ENCODE measurements at places on chromosomes 5 and 9. TPM values are rescaled to one million over a fixed set of nuclear protein-coding genes. Genes with fewer than 3 reads are reported as not detected.

DNA sequence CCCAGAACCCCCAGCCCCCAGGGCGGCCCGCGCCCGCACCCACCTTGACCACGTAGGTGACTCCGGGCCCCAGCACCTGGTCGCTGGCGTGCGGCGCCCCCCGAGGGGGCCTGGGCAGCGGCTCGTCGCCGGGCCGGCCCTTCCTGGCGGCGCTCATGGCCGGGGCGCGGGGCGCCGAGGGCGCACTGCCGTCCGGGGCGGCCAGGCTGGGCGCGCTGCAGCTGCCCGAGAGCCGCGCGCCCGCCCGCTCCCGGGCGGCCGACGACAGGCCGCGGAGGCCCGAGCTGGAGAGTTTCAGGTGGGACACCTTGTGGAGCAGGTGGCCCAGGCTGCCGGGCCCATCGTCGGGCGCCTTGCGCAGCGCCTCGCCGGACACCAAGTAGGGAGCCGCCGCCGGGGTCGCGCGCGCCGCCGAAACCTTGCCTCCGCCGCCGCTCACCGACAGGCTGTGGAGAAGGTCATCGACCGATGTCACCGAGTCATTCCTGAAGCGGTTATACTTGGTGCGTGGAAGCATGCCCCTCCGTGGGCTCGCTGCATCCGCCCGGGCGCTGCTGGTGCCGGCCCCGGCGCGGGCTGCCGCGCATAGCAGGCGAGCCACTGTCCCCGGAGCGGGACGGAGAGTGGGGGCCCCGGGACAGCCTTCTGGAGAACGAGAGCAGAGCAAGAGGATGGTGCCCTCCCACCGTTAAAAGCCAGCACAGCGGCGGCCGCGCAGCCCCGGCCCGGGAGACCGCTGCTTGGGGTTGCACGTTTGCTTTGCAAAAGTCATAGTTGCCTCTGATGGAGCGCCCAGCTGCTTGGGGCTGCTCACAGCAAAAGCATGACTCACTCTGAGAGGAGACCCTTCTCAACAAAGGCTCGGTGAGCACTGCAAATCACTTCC, at the start of gene SHC3:
Gene SHC3, minus strand, starts transcription at position 875 of the 886 bp plus-strand sequence. Its CDS starts 358 bp downstream, at position 517.
- peaks cover 37% of the 10 kb centered on the region for H3K4me1 ChIP-seq
- peak within 1 kb of the TSS; percentile 80 for H3K4me3 ChIP-seq
- DNase-seq = no peak
- peaks cover 20% of the 10 kb centered on the region for H3K36me3 ChIP-seq
- H3K27ac ChIP-seq = peak within 1 kb of the TSS; percentile 97
- H3K27me3 ChIP-seq = peaks cover 2% of the 10 kb centered on the region

DNA sequence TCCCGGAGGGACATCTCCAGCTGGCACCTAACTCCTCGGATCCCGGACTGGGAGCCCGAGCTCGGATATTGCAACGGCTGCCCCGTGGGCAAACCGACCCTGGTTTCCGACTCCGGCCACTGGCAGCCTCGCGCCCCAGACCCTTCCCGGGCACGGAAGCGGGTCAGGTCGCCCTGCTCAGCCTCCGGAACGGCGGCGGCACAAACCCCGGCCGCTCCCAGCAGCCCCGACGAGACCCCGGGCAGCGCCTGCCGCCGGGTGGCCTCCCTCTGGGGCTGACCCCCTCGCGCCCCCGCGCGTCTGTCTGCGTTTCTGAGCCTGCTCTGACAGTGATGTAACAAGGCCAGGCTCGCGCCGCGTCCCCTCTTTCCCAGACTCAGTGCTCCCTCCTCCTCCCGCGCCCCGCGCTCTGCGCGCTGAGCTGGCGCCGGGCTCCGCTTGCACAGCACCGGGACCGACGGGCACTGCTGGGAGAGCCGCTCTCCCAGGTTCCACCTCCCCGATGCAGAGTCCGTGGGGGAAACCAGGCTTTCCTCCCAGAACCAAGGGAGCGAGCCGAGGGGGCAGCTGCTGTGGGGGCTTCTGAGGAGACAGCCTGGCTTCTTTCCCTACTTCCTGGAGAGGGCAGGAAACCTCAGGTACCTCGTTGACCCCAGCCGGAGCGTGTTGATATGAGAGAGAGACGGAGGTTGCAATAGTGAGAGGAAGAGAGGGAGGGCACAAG, at the start of gene TMEM215:
Gene TMEM215, plus strand, starts transcription at position 373 of the 724 bp plus-strand sequence. CDS start 644 bp downstream, outside the sequence.
- no peak within 1 kb of the TSS for H3K4me3 ChIP-seq
- H3K27ac ChIP-seq = no peak within 1 kb of the TSS
- H3K4me1 ChIP-seq = no peaks in the 10 kb centered on the region
- peaks cover 60% of the 10 kb centered on the region for H3K27me3 ChIP-seq

- peaks cover 53% of the 10 kb centered on the region for H3K36me3 ChIP-seq
- H3K27me3 ChIP-seq = no peaks in the 10 kb centered on the region
- H3K4me1 ChIP-seq = peaks cover 17% of the 10 kb centered on the region
Observed at GRCh38 chr9:124870723-124871122, 8.8 kb downstream of the ARPC5L start.

GRCh38 chr5:53569453-53569852, 9.0 kb downstream of the NDUFS4 start:
- peaks cover 9% of the 10 kb centered on the region for H3K4me1 ChIP-seq
- no peaks in the 10 kb centered on the region for H3K36me3 ChIP-seq
- no peak for DNase-seq
- no peak overlapping the region for H3K27ac ChIP-seq

GRCh38 chr5:19853616-19854240, 134.3 kb downstream of the CDH18 start:
- no peaks in the 10 kb centered on the region for H3K27me3 ChIP-seq
- no peak for DNase-seq
- H3K36me3 ChIP-seq = no peaks in the 10 kb centered on the region
- H3K27ac ChIP-seq = no peak overlapping the region

DNA sequence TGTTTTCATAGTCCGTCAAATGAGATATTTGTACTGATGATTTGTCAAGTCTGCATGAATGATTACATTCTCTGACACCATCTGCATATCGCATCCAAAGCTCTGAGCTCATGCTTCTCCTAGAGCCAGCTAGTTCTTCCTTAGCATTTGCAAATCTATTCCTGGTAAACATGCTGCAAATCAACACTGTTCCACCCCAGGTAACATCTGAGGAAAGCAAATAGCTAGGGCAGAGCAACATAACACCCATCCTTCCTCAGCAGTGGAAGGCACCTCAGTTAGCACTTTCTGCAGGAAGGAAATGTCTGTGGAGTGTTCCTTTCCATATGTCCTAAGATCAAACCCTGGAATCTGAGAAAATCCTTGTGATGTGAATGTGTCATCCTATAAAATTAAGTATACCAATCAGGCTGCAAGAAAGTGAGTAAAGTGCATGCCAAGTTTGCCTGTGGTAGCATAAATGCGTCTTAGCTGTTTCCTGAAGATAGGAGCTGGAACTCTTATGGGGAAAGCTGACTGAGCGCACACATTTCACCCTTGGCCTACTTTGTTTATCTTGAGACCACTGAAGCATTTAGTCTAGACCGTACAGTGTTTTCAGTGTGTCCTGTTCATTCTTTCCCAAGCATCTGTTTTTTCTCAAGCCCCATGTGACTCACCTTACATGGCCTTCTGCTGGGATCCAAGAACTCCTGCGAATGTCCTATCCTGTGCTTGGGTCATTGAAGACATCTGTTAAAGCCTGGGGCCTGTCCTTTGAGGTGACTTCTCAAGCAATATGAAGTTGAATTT, 50.9 kb upstream of the STARD4 start:
- H3K4me3 ChIP-seq = no peak overlapping the region
- DNase-seq = no peak
- H3K27me3 ChIP-seq = no peaks in the 10 kb centered on the region
- no peak overlapping the region for H3K27ac ChIP-seq
- H3K4me1 ChIP-seq = no peaks in the 10 kb centered on the region
- H3K36me3 ChIP-seq = no peaks in the 10 kb centered on the region

GRCh38 chr9:108967916-108968315, 33.7 kb downstream of the ABITRAM start:
- H3K4me1 ChIP-seq = no peaks in the 10 kb centered on the region
- no peaks in the 10 kb centered on the region for H3K36me3 ChIP-seq
- no peaks in the 10 kb centered on the region for H3K27me3 ChIP-seq
- no peak for DNase-seq

The TLX3 gene
- total RNA-seq = 6.5 TPM

The ANKS6 gene
- 32.2 TPM for total RNA-seq

The COL27A1 gene
- 20.1 TPM for total RNA-seq

The FAM240B gene
- total RNA-seq = not detected

The RASEF gene
- 38.8 TPM for total RNA-seq

The TXNDC8 gene
- not detected for total RNA-seq

All from Calu3 (cell line).